ENCODE measurements at places on chromosomes 5 and 9.

- no peak for DNase-seq
Measured at GRCh38 chr5:116418016-116418415, 156.6 kb downstream of the SEMA6A start.

GRCh38 chr9:129664746-129665388 is 580 bp upstream of the PRRX2 start:
- DNase-seq: peak; percentile 12

- DNase-seq: no peak
Measured at GRCh38 chr5:9365512-9365911, 180.4 kb downstream of the SEMA5A start.

GRCh38 chr9:115254287-115255180 is 136.6 kb upstream of the TNC start:
- no peak for DNase-seq

DNA sequence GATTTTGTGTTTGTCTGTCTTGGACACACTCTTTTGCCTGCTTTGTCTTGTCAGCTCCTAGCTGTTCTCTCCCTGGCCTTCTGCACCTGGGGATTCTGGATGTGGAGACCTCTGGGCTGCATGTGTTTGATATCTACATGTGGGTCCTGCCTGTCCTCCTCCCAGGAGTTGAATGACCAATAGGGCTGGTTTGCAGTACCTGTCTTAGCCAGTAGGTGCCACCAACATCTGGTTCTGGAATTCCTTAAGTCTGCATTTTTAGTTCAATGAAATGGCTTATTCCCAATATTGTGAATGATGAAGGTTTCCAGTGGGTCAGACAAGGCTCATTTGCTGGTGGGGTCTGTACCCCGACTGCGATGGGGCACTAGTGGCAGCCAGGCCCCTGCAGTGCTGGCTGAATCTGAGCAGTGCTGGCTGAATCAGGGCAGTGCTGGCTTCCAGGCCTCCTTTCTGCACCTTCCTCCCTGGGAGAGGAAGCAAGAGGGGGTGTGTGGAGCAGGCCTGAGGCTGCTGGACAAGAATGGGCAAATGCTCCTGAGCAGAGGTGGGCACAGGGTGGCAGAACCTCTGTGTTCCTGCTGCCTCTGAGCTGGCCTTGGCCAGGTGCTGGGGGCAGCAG is 73.3 kb downstream of the RXRA start:
- DNase-seq: no peak

DNA sequence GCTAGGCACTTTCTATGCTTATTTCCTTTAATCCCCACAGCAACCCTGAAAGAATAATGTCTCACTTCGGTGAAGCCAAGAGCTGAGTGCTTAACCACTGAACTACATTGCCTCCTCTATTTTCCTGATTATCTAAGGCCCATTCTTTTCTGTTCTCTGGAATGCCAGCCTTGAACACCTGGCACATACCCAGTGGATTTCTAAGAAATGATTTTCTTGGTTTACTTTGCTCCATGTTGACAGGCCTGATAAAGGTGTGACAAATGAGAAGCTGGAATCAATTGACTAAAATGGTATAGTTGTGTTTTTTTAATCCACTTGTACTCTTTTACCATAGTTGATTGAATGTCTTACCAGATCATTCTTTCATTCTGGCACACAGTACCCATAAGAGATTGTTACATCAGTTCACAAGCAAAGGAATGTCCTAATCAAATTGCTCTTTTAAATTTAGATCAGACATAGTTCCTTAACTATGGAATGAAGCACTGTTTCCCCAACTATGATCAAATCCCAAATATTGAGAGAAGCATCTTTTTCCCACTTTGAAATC is 9.0 kb upstream of the ENC1 start:
- no peak for DNase-seq

- DNase-seq: no peak
Measured at GRCh38 chr5:31415009-31415923, 116.6 kb downstream of the DROSHA start.

DNA sequence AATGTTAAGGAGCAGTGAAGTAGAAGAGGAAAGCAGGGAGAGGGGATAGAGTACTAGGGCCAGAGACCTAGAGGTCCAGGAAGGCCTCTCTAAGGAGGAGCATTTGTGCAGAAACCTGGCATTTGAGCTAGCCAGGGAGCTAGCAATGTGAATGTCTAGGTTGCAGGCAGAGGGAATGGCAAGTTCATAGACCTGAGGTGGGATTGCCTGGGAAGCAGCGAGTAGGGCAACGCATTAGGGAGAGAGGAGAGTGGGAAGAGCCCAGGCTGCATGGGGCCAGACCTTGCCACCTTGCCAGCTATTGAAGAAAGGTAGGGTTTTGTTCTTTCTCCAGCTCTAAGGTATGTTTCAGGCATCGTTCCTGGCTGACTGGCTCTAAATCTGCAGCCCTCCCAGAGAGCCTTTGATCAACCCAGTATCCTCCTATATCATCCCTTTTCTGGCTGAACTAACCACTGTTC is 54.0 kb downstream of the SLC22A5 start:
- DNase-seq: no peak

- DNase-seq: no peak
Measured at GRCh38 chr9:98256756-98257155, 1.3 kb upstream of the TBC1D2 start.

DNA sequence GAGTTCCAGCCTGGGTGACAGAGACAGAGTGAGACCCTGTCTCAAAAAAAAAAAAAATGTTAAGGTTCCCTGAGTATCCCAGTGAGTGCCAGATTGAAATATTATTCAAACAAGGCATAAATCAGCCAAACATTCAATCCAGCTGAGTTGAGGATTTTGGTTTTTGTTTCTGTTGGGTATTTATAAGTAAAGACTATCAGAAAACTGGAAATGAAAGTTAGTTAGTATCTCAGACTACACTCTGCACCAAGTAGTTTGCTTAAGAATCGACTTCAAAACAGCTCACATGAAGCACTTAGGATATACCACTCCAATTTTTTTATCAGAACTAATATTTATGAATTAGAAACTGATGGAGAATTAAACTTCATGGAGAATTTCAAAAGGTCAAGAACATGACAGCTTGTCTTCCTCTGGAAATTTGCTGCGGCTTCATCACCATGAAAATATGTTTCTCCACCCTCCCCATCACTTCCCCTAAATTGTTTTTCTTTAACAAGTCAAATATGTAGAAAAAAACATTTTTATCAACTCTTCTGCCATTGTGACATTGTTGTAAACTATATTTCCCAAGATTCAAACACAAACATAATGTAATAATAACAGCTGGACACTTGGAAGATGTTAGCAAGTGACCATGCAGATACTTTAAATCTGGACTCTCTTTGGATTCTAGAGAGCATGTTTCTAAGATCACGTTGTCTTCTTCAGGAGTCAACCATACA is 110.0 kb upstream of the PTGER4 start:
- DNase-seq: no peak

- DNase-seq: no peak
Measured at GRCh38 chr9:120708526-120709224, 5.6 kb downstream of the MEGF9 start.

DNA sequence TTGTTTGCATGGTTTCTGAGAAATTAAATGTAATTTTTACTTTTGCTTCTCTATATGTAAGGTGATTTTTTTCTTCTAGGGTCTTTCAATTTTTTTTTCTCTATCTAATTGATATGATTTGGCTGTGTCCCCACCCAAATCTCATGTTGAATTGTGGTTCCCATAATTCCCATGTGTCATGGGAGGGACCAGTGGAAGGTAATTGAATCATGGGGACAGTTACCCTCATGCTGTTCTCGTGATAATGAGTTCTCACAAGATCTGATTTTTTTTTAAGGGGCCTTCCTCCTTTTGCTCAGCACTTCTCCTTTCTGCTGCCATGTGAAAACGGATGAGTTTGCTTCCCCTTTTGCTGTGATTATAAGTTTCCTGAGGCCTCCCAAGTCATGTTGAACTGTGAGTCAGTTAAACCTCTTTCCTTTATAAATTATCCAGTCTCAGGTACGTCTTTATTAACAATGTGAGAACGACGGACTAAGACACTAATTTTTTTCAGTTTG is 150.8 kb downstream of the MTRR start:
- DNase-seq: no peak

DNA sequence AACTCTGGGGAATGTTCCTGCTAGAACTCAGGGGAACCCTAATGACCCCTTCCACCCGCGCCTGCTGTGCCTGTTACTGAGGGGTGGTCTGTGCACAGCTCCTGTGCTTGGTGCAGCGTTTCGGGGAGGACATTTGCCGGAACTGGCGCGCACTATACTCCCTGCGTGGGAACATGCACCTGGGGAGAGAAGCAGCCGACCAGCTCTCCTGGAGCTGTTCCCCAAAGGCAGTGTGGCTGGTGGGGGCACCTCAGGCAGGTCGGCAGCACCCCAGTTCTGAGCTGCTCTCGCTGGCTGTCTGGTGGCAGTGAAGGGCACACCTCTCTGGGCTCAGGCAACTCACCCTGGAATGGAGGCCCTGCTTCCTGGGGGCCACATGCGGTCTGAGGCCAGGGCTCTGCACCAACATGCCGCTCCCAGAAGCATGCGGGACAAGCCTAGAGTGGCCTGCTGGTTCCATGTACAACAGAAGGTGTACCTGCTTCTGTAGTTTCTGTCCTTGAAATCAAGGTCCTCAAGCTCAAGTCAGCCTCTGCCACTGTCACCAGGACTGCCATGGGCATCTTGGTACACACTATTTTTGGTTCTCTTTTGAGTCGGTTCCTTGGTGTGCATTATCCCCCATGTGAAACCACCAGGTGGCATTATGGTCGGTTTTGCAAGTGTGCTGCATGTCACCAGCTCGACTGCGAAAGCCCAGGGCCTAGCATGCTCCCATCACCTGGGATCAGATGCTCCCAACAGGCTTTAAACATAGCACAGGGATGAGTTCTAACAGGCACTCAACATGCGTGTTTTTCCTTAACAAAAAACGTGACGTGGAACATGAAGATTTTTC is 7.8 kb upstream of the MRNIP start:
- DNase-seq: peak; percentile 40

GRCh38 chr9:72333709-72334108 is 31.3 kb downstream of the ZFAND5 start:
- no peak for DNase-seq

DNA sequence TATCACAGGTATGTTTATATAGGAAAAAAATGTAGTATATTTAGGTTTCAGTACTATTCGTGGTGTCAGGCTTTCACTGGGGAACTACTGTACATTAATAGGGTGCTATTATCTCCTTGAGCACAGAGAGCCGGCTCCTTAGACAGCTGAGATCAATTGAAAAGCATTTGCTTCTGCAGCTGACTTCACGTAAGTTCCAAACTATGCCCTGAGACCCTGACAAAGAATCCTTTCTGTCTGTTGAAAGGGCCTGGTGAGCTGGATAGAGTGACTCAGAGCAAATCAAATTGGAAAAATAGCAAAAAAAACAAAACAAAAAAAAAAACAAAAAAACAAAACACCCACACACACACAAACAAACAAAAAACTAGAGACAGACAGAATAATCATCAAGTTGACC is 652.0 kb downstream of the MTRR start:
- DNase-seq: no peak

GRCh38 chr5:54180630-54181031 is 129.7 kb downstream of the ARL15 start:
- no peak for DNase-seq

DNA sequence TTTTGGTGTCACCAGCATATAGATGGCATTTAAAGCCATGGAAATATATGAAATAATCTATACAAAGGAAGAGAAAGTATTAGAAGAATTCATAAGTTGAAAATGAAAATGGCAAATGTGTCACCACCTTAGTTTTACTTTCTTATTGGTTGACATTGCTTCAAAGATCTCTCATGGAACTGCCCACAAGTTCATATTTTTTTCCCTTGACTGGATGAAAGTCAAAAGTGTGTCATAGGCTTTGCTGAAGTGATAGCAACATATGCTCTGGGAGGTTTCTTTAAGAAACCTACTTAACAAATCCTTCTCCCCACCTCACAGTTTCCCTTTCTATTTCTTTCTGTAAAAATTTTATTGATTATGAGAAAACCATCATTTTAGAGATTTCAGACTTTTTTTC is 127.2 kb downstream of the VPS13A start:
- DNase-seq: no peak

- no peak for DNase-seq
Measured at GRCh38 chr5:174990909-174991308, 266.5 kb downstream of the MSX2 start.

GRCh38 chr5:142245786-142246185 is 79.0 kb downstream of the SPRY4 start:
- no peak for DNase-seq

GRCh38 chr5:32960340-32961058 is 249.4 kb downstream of the NPR3 start:
- DNase-seq: no peak

GRCh38 chr5:40223884-40224402 is 455.8 kb upstream of the PTGER4 start:
- peak; percentile 63 for DNase-seq

DNA sequence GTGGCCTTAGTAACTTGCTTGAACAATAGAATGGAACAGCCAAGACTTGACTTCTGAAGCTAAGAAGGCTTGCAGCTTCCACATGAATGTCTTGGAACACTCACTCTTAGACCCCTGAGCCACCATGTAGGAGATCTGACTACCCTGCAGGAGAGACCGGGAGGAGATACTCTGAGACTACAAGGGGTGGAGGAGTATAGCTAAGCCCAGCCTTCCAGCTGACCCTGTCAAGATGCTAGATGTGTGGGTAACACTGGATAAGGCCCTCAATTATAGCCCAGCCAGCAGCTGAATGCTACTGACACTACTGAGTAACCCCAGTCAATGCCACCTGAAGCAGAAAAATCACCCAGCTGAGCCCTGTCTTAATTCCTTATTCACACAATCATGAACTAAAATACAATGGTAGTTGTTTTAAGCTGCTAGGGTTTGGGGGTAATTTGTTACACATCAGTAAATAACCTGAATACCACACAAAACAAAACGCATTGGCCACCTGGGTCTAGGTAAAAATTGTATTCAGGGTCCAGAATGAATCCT is 180.9 kb downstream of the FSTL4 start:
- no peak for DNase-seq

DNA sequence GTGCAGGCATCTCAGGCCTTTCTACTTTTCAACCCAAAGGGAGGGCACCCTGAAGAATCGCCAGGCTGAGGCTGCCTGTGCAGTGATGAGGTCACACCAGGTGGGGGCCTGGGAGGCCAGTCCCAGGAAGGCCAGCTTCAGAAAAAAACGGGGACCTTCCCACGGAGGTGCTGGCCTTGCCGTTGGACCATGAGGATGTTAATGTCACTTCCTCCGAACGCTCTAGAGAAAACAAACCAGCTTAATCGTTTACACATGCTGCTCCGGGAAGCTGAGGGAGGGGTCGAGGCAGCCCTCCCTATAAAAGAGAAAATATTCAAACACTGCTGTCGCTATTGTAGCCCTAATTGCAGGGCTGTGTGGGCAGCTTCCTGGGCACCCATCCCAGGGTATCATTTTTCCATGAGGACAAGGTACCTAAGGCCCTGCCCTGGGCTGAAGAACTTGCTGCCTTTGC is 27.0 kb downstream of the PTGES start:
- DNase-seq: no peak

DNA sequence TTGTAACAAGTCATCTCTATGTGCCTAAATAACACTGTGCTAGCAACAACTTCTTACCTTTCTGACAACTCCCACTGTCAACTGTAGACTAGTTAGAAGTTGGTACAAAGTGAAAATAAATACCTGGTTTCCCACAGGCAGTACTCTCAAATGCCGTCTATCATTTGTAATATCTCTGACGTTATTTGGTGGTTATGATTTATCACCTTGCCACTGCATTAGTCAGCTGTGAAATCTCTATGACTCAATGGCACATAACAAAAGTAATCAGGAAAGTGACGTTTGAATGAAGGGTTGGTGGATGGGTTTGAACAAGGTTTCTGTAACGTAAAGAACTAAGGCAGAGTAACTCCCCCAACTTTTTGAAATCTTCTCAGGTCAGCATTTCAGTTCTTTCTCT is 592.3 kb downstream of the MAT2B start:
- no peak for DNase-seq

- no peak for DNase-seq
Measured at GRCh38 chr5:166926138-166926537, 1365.3 kb upstream of the WWC1 start.

Measured in activated T-cell treated with anti-CD3 and anti-CD28 coated beads, Interleukin-2, amount 50 U/mL, for 72 hours (primary cell).